T1000 (cell line): ENCODE measurements at places on chromosomes 13 and 19.

DNA sequence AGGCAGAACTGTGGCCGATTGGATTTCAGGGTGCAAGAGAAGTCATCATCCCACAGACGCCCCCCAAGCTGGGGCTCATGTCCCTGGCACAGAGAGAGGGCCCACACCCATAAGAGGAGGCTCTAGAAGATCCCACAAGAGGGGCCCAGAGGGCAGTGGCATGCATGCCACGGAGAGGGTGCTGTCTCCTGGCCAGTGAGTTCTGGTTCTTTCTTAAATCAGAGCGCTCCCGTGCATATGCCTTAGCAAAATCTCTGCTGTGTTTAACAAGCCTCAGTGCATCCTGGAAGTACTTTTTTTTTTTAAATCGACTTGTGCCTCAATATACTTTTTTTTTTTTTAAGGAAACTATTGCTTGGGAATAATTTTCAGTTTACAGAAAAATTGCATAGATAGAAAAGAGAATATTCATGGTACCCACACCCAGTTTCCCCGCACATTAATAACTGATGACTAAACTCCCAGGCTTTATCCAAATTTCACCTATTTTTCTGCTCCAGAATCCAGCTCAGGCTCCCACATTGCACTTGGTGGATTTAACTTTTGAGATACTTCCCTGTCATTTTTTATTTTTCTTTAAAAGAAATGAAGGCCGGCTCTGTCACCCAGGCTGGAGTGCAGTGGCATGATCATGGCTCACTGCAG lies 59.1 kb downstream of the PEX11G start:
- no peak for DNase-seq

GRCh38 chr13:36834299-36834698 lies 15.3 kb downstream of the RFXAP start:
- DNase-seq: no peak

- DNase-seq: no peak
These were observed 11.6 kb upstream of the ASF1B start for GRCh38 chr19:14147797-14148605.

DNA sequence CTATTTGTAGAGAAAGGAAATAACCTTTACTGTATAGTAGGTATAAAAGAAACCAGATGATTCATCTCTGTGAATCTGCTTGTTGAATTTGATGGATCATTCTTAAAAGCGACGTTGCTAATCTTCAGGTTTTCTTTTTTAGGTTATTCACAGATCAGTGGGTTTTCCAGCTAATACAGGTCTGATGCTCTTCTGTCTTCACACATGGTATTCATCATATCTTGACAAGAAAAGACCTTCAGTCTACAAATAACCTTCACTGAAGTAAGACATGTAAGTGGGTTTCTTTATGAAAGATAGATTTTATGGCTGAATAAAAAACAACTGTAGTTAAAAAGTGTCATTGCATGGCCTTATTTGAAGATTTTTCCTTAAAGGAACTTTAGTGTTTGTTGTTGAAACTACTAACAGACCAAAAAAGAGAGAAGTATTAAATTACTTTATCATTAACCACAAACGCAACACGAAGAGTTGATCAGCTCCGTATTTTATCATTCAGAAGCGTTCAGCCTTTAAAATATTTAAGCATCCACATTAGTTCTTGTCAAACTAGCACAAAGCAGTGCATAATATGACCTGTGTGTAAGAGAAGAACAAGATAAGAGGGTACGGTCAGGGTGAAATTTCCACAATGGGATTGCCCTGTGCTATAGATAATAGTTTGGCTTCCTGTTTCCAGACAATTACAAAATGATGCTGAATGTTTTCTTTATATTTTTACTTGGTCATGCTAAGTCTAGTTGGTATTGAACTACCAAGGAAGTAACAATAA lies 299.5 kb downstream of the MZT1 start:
- DNase-seq: no peak

DNA sequence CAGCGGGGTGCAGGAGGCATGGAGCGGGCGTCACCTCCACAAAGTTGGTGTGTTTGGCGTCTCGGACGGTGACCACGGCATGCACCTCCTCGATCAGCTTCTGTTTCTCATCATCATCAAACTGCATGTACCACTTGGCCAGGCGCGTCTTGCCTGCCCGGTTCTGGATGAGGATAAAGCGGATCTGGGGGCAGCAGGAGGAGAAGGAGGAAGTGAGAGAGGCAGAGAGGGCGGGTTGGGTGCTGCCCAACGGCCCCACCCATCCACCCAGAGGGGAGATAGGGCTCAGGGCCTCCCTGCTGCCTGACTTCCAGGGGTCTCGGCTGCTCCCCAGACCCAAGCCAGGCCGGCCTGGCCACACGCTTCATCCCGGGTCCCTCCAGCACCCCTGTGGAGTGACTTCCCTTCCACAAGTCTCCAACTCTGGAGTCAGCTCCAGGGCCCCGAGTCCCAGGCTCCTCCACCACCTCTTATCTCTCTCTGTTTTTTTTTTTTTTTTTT lies 4.6 kb downstream of the AP2S1 start:
- no peak for DNase-seq

GRCh38 chr13:93413972-93414717 lies 187.5 kb downstream of the GPC6 start:
- no peak for DNase-seq

GRCh38 chr13:46403851-46404732 lies 17.0 kb upstream of the RUBCNL start:
- no peak for DNase-seq
